ENCODE measurements at places on chromosomes 5 and 9. TPM values are rescaled to one million over a fixed set of nuclear protein-coding genes. Genes with fewer than 3 reads are reported as not detected.

- H3K27ac ChIP-seq: no peak overlapping the region
- no peaks in the 10 kb centered on the region for H3K36me3 ChIP-seq
- no peaks in the 10 kb centered on the region for H3K27me3 ChIP-seq
- H3K4me1 ChIP-seq: no peaks in the 10 kb centered on the region
- no peak overlapping the region for H3K4me3 ChIP-seq
- no peak for DNase-seq
Observed at GRCh38 chr5:144191998-144192397, 21.3 kb downstream of the KCTD16 start.

- H3K4me1 ChIP-seq: peaks cover 5% of the 10 kb centered on the region
- H3K4me3 ChIP-seq: peak overlapping the region; percentile 47
- H3K27me3 ChIP-seq: peaks cover 8% of the 10 kb centered on the region
- no peak for DNase-seq
- H3K36me3 ChIP-seq: no peaks in the 10 kb centered on the region
Observed at GRCh38 chr5:93622240-93622885, 39.3 kb downstream of the NR2F1 start.

- H3K27me3 ChIP-seq: no peaks in the 10 kb centered on the region
- peaks cover 7% of the 10 kb centered on the region for H3K4me1 ChIP-seq
- no peak for DNase-seq
- H3K4me3 ChIP-seq: peak overlapping the region; percentile 92
Observed at GRCh38 chr9:104092875-104093600, 1.1 kb upstream of the SMC2 start.

DNA sequence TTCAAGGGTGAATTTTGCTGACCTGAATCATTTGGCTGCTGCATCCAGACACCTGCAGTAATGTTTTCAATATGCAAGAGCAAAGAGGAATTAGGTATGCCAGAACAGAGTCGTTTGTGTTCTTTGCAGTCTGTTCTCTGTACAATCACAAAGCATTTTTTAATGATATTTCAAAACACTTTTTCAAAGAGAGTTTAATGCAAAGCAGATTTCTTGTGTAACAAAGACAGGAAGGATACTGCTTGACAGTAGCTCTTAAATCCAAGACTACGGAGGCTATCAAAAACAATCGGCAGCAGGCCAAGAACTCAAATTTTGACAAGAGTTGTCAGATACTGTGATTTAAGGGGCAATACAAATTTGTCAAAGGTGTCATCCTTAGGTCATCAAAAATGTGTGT is 341.9 kb downstream of the GADD45G start:
- no peak for DNase-seq
- H3K4me3 ChIP-seq: no peak overlapping the region
- H3K27me3 ChIP-seq: peaks cover 3% of the 10 kb centered on the region
- peaks cover 7% of the 10 kb centered on the region for H3K4me1 ChIP-seq

DNA sequence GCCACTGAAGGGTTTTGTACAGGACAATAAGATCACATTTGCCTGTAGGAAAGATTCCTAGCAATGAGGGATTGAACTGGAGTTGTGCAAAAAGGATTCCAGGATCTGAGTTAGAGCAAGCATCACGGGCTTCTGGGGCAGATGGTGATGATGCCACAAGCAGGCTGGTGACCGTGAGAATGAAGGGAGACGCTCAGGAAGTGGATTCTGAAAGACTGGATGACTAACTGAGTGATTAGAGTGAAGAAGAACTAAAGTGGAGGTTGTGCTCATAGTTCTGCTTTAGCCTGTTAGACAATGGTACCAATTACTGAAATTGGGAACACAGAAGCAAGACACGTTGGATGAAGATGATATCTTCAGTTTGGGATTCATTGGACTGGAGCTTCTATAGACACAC is 168.2 kb downstream of the CD180 start:
- DNase-seq: no peak
- no peak overlapping the region for H3K4me3 ChIP-seq
- H3K4me1 ChIP-seq: peaks cover 2% of the 10 kb centered on the region
- H3K27me3 ChIP-seq: no peaks in the 10 kb centered on the region

The RAB3C gene
- total RNA-seq: 36.2 TPM

The SLC36A2 gene
- not detected for total RNA-seq

The FOXD4L3 gene
- total RNA-seq: 0.27 TPM

The FOXD4L6 gene
- total RNA-seq: not detected
